ENCODE measurements at places on chromosomes 7 and 10. TPM values are rescaled to one million over a fixed set of nuclear protein-coding genes. Genes with fewer than 3 reads are reported as not detected.

The FAM25C gene
- not detected for total RNA-seq

The PLXDC2 gene
- 27.5 TPM for total RNA-seq

The EIF5AL1 gene
- 0.73 TPM for total RNA-seq

The CACNB2 gene
- total RNA-seq, result 1.0 TPM

The LRGUK gene
- 0.59 TPM for total RNA-seq

- no peak for DNase-seq
Measured at GRCh38 chr10:70886921-70887665, 1.3 kb downstream of the PCBD1 start.

DNA sequence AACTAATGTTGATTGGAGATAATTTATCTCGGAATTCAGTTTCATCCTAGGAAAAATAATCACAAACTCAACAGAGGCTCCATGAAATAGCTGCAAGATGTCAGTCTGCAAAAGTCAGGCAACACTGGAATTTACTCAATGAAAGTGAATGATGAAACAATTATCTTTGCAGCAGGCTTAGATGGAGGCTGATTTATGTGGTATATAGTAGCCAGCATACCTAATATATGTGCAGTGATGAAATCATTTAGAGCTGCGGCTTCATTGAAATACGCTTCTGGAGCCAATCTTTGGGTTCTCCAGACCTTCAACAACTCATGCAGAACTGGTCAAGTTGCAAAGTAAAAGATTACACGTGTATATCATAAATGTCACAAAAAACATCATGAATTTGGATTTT is 113.3 kb downstream of the ITGA8 start:
- no peak for DNase-seq

- no peak for DNase-seq
Measured at GRCh38 chr7:92645114-92646061, 55.2 kb upstream of the FAM133B start.

- DNase-seq, result no peak
Measured at GRCh38 chr7:80860554-80860953, 58.3 kb downstream of the SEMA3C start.

- DNase-seq, result peak; percentile 84
Measured at GRCh38 chr7:23261843-23262452, 15.4 kb downstream of the GPNMB start.

GRCh38 chr10:110852255-110852896 is 19.4 kb upstream of the PDCD4 start:
- DNase-seq, result no peak

DNA sequence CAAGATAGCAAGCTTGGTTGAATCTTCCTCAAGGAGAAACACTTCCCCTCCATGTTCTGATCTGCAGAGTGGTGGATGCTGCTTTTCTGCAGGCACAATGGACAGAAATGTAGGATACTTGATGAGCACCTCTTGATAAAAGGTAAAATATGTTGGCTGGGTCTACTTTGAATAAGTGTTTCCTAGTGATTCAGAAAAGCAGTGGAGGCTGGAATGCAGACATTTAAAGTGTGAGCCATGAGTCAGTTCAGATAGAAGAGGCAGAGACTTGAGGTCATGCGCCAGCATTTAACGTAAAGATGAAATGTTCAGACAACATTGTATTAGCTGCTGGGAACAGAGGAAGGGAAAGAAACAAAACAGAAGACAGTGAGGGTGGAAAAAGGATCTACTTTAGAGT is 403.1 kb downstream of the ADRA2A start:
- DNase-seq, result no peak

GRCh38 chr7:137563981-137564380 is 220.4 kb upstream of the PTN start:
- no peak for DNase-seq

DNA sequence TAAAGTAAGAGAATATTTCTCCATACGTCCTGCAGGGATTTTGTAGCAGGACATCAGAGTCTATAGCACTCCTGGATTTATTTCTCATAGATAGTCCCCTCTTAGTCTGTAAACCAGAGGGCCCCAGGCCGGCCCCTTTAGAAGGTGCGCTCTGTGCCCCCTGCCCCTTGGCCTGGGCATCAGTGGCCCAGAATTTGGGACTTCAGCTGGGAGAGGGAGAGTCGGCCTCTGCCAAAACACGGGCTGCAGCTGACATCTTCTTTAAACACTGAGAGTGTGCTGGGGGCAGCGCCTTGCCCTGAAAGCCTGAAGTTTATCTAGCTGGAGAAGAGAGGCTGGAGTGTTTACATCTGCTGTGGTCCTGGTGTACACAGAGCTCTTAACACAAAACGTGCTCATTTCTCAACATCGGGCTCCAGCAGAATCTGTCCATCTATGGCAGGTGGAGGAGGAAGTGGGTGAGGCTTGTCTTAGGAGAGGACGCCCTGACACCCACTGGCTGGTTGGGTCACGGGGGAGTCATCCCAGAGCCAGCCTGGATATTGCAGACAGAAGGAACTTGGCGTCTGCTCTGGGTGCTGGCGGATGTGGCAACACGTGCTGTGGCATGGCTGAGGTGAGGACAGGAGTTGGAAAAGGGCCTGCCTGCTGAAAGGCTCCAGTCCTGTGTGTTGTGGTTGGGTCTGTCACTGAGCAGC is 5.0 kb upstream of the TACR2 start:
- peak; percentile 7 for DNase-seq

GRCh38 chr10:13272164-13272571 is 27.7 kb downstream of the PHYH start:
- DNase-seq, result peak; percentile 53

All from H7 (cell line).